Airway epithelial cell (primary cell): ENCODE measurements at places on chromosomes 13 and 19. TPM values are rescaled to one million over a fixed set of nuclear protein-coding genes. Genes with fewer than 3 reads are reported as not detected.

Gene ACP7
- total RNA-seq, result 1.4 and 1.8 TPM in 2 replicates

Gene GET3
- total RNA-seq, result 64.1 and 82.2 TPM in 2 replicates

Gene CADM4
- 13.9 and 18.8 TPM in 2 replicates for total RNA-seq

Gene LILRB4
- total RNA-seq, result not detected in 2 replicates

Gene ARHGEF7
- 18.3 and 24.0 TPM in 2 replicates for total RNA-seq

Gene IGFL3
- total RNA-seq, result 0.88 and 2.3 TPM in 2 replicates

Gene ZNF382
- total RNA-seq, result 0.19 and 0.78 TPM in 2 replicates

Gene FOSB
- 17.5 and 19.0 TPM in 2 replicates for total RNA-seq

Gene LAIR2
- total RNA-seq, result not detected in 2 replicates

Gene ZFR2
- total RNA-seq, result not detected in 2 replicates

Gene ZNF468
- total RNA-seq, result 7.3 and 9.8 TPM in 2 replicates

Gene CTU1
- 14.5 and 18.1 TPM in 2 replicates for total RNA-seq

Gene PRR22
- total RNA-seq, result 0.21 and 0.46 TPM in 2 replicates

Gene RNF113B
- total RNA-seq, result not detected in 2 replicates

Gene LRG1
- total RNA-seq, result 0.09 and 0.56 TPM in 2 replicates

Gene CYP4F2
- 0.14 TPM in 1 of 2 replicates, not detected in the other for total RNA-seq

Gene ONECUT3
- total RNA-seq, result 0.28 TPM in 2 replicates

Gene CCDC70
- total RNA-seq, result not detected in 2 replicates

Gene FBN3
- total RNA-seq, result not detected in 2 replicates

Gene KLK15
- not detected in 2 replicates for total RNA-seq

Gene GRIN3B
- 4.4 and 6.3 TPM in 2 replicates for total RNA-seq

Gene C5AR1
- 0.35 and 0.65 TPM in 2 replicates for total RNA-seq
